Kidney glomerular epithelial cell (primary cell): ENCODE measurements at places on chromosomes 12 and 14.

DNA sequence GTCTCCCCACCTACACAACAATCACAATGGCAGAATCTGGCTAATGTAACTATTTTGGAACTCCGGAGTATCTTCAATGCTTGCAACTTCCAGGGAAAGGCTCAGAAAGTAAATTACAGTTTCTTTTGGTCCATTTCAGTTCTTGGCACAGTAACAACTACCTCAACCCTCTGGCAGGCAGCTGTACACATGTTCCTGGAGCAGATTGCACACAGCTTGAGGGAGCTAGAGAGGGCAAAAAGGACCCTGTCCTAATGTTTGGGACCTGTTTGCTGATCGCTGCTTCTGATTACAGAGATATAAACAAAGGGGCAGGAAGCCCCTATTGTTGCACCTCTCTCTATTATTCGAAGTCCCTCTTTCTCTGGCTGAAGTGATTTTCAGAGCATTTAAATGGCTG lies 35.2 kb upstream of the SLC38A1 start:
- no peak for DNase-seq

DNA sequence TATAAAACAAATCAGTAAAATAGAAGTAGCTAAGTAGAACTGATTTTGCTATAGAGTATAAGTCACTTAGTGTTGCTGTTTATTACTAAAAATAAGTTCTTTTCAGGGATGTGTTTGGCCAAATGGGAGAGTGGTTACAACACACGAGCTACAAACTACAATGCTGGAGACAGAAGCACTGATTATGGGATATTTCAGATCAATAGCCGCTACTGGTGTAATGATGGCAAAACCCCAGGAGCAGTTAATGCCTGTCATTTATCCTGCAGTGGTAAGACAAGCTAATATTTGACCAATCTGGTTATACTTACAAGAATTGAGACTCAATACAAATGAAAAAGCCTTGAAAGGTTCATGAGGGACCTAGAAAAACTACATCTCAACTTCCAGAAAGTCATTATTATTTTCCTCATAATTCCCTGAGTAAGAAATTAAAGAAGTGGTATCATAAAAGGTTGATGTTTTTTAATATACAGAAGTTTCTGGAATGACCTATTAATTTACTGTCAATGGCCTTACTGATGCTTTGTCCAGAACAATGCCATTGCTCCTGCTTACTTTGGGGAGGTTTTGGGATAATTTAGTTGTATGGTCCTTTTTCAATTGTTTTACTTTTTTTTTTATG lies 1.9 kb downstream of the LYZ start:
- DNase-seq, result no peak

DNA sequence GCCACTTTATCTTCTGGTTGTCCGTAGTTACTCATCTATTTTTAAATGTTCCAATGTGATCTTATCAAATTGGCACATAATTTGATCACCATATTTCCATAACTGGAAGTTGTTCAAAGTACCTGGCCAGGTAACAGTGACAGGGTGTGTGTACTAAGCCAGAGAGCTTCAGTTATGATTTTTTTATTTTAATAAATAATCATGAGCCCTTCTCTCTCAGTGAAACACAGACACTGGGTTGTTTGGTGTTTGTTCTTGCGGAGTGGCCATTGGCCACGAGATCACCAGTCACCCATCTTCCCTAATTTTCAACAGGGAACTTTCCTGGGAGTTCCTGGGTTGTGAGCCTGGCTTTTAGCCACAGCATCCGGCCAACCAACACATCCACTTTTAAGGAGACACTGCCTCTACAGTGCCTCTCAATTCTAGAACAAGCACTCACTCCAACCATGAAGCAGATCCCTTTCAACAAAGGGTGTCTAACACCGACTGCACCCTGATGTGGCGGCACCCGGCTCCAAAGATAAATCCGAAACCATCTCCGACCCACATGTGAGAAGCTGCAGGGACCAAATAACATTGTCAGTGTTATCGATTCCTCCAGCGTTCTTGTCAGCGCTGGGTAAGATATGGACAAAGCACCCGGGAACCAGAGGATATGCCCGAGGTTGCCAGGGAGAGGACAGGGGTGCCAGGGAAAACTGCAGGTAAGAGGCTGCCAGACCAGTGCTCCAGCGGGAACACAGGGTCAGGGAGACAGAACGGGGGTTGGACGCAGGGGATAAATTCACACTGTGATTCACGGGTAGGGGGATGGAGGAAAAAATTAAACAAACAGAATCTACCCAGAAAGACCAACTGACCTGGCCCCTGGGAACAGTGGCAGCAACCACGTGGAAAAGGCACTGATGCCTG lies 49.9 kb downstream of the FOXN3 start:
- DNase-seq, result no peak

DNA sequence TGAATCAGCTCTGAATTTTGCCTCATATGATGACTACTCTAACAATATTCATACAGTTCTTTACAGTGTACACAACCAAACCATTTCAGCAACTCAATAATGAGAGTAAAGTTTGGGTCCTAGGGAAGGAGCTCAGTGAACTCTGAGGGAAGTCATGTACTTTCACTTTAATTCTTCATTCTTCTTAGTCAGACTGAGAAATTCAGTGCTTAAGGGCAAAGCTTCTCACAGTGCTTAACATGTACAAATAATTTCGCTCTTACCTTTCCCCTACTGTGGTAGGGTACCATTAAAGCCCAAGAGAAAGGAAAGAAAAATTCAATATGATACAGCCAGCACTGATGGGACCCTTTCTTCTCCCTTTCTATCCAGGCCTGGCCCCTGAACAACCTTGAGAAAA lies 435.0 kb downstream of the NELL2 start:
- no peak for DNase-seq

DNA sequence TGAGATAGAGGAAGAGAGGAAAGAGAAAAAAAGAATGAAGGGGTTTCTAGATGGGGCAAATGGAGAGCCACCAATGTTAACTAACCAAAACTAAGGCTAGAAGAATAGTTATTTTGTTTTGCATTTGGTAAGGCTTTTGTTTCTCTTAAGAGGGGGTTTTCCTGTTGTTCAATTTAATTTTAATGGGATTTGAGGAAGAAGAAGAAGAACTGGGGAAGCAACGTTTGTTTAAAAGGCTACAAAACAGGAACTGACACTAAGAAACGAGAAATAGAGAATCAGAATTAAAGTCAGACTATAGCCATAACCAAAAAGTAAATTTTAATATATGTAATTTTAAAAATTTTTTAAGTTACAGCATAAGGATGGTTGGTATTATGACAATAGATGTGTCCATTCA lies 13.7 kb downstream of the TXNDC16 start:
- DNase-seq, result no peak

DNA sequence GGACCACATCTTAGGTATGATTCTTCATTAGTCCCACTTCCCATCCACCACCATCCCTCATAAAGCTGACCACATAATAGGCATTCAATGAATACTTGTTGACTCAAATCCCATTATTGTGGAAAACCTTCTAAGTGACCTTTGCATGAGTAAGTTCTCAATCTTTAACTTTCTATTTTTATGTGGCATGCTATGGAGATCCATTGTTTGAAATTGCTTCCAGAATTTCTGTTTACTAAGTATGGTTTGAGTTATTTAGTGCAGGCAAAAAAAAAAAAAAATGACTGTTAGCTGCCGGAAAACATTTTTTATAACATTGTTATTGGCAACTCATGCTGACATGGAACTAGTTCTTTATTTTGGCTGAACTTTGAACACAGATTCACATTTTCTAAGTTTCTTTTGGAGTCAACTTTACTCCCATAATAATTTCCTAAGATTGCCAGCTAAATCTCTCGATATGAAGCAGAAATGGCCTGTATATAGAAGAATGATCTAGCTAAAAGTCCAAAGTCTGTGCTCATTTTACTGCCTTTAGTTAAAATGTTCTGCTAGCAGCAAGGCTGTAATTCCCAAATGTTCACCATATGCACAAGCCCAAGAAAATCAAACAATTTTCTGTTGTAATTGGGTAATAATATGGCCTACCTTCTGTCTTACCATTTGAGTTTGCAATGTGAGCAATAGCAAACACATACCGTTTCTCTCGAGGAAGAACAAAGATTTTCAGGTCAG lies 77.9 kb downstream of the PTGER2 start:
- DNase-seq, result peak; percentile 65

DNA sequence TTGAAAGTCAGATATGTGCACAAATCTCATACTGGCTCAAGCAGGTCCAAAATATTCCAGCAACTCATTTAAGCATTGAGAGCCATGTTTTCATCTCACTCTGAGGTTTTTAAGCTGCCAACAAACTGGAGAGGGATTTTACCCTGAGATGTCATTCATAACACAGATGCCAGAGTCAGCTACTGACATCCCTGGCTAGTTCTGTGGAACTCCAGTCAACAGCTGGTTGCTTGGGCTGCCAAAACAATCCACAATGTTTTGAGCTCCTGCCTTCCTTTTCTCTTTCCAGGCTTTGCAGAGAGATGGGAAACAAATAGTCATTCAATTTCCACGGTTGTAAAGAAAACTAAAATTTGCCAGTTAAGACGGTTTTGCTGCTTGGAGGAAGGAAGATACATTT lies 621.2 kb upstream of the FBXO33 start:
- DNase-seq, result peak; percentile 32

DNA sequence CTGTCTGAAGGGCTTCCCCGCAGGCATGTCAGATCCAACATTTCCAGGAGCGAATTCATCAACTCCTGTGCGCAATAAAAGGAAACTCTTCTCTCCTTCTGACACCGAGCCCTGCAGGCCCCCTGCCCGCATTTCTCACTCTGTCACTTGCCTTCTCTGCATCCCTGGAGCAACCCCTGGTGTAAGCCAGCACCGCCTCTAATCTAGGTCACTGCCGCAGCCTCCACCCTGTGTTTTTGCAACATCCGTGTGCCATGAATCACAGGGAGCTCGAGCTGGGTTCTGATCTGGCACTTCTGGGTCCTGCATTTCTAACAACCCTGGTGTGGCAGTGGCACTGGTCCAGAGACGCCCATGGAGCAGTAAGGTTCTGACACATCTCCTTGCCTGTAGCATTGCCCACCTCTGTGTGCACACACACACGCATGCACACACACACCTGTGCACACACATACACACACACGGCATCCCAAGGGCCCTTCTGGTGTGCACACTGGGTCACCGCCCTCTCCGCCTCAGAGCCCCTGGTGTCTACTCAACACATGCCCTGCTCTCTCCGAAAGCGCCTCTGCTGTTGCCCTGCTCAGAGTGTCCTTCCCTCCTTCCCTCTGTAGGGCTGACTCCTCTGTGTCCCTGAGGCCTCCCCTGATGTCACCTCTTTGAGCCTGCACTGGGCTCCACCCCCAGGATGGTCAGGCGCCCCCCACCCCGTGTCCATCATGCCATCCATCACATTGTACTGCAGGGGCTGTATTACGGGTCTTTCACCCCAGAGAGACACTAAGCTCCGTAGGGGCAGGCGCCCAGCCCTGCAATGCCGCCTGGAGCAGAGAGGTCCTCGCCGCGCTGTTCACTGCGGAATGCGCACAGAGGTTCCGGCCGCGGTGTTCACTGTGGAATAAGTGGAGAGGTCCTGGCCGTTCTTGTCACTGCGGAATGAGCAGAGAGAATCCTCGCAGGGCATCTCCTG lies 111.4 kb upstream of the SFSWAP start:
- no peak for DNase-seq

- peak; percentile 57 for DNase-seq
Measured at GRCh38 chr12:20368651-20369304, 441 bp downstream of the PDE3A start.

DNA sequence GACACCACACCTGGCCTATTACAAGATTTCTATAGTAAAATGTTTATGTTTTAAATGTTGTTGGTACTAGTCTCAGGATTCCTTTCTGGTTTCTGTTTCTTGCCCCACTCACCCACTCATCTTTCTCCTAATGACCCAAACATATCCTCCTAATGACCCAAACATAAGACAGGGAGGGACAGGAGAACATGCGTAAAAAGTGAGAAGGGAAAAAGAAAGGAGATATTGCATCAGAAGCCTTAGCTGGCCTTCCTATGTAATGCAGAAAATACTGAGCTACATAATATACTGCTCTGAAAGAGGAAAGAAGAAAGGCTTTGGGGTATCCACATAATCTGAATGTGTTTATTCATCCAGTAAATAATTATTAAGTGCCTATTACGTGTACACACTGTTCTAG lies 104.6 kb upstream of the GPHB5 start:
- no peak for DNase-seq

DNA sequence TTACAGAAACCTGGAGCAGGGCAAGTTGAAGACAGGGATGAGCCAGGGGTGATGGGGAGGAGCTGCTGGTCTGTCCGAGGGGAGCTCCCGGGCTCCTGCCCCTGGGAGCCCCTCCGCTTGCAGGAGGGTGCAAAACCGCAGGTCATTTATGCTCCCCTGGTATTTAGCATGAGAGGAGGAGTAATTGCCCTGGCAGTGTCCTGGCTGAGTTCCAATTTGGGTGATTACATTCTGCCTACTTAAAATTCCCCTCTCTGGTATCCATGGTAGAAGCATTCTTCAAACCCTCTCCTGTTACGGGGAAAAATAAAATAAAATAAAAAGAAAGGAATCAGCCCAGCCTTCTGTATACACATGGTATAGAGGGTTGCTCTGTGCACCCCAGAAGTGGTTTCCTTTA lies 61.7 kb upstream of the VRK1 start:
- DNase-seq, result no peak

- DNase-seq, result no peak
Measured at GRCh38 chr12:122382919-122383350, 39.5 kb downstream of the CLIP1 start.

GRCh38 chr14:23021434-23021833 lies 11.5 kb upstream of the C14orf93 start:
- no peak for DNase-seq

- no peak for DNase-seq
Measured at GRCh38 chr12:108899145-108899544, 19.3 kb downstream of the DAO start.

DNA sequence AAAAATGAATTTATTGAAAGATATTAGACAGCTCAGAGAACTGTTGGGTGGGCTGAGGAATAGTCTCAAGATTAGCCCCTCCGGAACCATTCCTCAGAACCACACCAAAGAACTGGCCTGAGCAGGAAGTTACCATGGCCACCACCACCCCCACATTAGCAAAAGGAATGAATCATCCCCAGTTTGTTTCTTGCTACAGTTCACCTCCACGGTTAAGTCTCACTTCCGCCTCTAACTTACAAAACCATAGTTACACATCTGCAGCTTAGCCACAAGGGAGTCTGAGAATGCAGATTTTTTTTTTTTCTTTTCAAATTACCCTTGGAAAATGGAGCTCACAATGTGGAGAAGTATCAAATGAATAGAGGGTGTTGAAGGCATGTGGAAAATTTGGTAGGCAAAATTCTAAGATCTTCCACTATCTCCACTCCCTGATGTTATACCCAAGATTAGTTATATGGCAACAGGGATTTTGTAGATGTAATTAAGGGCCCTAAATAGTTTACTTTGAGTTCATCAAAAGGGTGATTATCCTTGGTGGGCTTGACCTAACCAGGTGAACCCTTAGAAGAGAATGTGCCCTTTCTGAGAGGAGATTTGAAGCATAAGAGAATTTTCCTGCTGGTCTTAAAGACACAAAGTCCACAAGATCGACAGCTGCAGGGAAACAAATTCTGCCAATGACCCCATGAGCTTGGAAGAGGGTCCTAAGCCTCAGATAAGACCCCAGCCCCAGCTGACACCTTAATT lies 129.8 kb upstream of the KRR1 start:
- peak; percentile 97 for DNase-seq
